GOT3 (cell line): ENCODE measurements at places on chromosomes 5 and 9.

DNA sequence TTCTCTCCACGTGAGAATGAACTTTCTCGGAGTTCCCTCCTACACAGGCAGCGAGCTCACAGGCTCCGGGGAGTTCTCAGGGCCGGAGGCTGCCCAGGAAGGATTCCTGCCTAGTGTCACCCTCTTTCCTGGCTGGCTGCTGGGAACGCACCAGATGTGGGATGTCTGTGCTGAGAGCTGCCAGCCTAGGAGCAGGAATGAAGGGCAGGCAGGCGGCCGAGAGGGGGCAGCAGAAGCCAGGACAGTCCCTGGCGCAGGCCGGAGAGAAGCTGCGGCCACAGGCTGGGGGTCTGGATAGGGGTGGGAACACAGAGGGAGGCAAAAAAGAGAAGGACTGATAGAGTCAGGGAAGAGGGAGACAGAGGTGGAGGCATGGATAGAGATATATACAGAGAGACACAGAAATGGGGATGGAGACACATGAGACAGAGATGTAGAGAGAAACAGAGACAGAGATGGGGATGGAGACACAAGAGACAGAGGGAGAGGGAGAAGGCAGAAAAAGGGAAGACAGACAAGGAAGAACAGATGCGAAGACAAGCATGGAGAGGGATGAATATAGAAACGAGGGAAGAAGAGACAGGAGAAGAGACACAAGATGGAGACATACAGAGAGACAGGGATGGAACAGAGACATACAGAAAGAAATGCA lies 25.3 kb upstream of the ENHO start:
- no peak for DNase-seq

GRCh38 chr9:101027236-101027635 lies 1.3 kb upstream of the PLPPR1 start:
- no peak for DNase-seq

- no peak for DNase-seq
These were observed 189.0 kb downstream of the PALM2AKAP2 start for GRCh38 chr9:109969011-109969410.

DNA sequence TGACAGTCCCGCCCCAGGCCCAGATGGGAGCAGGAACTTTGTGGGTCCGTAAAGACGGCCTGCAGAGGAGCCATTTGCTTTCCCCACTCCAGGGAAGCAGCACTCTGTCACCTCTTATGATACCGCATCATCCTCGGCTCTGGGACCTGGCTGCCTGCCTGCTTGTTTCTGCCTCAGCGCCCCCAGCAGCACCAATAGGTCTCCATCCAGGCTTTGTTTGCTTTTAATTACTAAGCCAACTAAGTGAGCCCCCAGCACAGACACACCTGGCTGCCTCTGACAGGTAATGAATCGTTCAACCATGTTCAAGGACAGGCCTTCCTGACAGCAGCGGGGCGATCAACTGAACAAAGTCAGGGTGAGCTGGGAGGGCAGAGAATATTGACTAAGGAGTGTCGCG lies 141.4 kb downstream of the C5orf15 start:
- no peak for DNase-seq

DNA sequence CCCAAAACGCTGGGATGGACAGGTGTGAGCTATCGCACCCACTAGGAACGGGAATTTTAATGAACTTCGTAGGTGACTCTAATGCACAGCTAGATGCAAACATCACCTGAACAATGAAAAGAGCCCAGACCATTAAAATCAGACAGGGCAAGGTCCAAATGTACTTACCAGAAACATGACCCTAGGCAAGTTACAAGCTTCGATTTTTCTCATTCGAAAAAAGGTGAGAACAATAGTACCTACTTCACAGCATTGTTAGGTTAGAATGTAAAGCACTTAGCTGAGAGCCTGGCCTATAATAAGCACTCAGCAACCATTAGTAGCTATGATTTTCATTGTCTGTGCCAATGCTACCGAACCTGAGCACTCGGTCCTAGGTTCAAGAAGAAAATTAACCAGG lies 5.8 kb upstream of the KLHL3 start:
- DNase-seq = no peak

DNA sequence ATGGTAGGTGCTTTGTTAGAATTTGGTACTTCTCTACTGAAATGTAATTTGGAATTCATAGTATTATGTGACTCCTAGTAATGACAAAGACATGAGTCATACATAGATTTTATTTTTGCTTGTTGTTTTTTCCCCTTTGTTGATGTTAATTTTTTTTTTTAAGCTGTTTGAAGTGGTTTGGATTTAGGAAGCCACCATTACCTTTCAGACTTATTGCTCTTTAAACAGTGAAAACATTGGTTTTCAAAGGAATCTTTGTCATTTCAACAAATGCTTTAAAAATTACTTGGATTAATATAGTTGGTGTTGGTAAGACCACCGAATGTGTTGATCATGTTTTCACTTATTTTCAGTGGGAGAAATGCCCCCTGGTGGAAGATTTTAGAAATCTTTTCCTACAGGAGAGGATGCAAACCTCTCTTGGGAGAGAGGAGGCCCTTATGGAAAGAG lies 170.1 kb upstream of the PITX1 start:
- DNase-seq = no peak

DNA sequence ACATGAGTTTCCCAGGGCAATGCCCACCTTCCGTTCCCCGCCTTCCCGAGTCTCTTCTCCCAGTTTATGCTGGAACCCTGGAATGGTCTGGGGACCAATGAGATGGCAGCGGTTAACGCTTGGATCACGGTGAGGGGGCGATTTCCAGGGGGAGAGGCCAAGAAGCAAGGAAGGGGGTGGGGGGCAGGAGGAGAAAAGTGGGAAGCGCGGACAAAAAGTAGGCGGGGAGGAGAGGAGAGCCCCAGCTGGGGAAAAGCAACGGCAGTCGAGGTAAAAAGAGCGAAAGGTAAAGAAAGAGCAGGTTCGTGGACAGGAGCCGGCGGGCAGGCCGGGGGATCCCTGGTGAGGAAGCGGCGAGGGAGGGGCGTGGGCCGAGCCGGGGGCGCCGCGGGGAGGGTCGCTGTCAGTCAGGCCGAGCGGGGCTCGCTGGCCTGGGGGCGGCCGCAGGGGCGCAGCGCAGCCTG lies 508 bp upstream of the SNCAIP start:
- no peak for DNase-seq

GRCh38 chr5:125595095-125595494 lies 828.1 kb upstream of the GRAMD2B start:
- no peak for DNase-seq

GRCh38 chr9:14403081-14403480 lies 89.1 kb upstream of the NFIB start:
- DNase-seq = no peak

- DNase-seq = peak; percentile 21
These were observed 680 bp downstream of the GPX8 start for GRCh38 chr5:55160493-55161209.

- DNase-seq = no peak
These were observed 188.9 kb downstream of the PDZD2 start for GRCh38 chr5:31827867-31828266.

GRCh38 chr9:71271602-71272001 lies 150.2 kb upstream of the TRPM3 start:
- DNase-seq = no peak

- no peak for DNase-seq
These were observed 91.1 kb upstream of the CER1 start for GRCh38 chr9:14813336-14814248.

DNA sequence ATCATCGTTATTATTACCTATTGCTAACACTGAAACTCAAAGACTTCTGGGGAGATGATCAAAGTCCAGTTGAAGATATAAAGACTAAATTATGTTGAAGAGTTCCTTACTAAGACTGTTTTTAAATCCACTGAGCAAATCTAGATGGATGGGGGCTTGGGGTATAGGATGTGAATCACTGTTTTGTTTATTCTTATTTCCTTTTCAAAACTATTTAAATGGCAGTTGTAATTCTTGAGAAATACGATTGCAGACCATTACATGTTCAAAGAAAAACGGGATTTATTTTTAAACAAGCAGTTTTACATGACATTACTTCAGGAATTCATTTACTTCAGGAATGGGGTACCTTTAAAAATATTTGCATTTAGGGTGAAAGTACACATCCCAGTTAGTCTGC lies 4.3 kb downstream of the RASGRF2 start:
- no peak for DNase-seq

DNA sequence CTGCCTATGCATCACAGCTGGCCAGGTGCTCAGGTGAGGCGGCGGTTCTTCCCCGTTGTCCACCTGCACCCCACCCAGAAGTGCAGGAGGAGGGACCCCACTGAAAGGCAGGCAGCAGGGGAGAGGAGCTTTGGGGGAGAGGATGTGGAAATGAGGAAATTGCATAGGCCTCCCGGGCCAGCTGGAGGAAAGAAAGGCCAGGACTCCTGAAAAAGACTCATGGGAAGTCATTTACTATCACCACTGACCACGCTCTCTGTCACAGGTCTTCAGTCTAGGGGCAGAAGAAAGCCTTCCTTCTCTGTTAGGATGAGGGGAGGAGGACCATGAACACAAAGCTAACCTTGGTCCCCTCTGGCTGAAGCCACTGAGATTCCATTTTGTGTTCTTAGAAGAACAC lies 28.1 kb downstream of the KCNMB1 start:
- DNase-seq = no peak

GRCh38 chr9:19113964-19114679 lies 11.4 kb upstream of the HAUS6 start:
- no peak for DNase-seq

DNA sequence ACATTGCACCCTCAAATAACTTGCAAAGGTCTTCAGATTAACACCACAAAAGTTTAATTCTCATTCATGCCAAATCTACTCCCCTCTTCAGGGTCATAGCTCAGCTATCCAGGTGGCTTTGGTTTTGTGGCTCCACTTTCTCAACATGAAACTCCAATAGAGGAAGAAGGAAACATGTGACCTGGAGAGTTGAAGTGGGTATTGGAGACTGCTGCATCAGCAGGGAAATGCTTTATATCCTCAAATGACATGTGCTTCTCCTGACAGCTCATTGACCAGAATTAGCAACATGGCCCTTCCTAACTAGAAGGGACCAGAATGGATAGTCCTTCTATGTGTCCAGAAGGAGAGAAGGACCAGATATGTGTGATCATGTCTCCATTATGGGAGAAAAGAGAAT lies 73.6 kb downstream of the TLR4 start:
- no peak for DNase-seq

DNA sequence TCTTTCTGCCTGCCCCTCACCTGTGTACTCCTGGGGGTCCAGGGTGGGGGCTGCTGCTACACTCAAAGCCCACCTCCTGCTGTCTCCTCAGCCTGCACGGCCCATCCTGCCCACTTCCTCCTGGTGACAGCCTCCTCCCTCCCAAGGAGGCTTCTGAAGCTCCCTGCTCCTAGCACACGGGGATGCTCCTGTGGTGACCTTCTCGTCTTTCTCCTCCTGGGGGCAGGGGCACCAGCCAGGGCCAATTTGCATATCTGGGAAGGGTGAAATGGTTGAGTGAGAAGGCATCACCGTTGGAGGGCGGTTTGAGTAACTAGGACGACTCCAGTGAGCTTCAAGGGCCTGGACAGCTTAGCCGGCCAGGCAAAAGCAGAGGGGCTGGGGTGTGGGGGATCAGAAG lies 51.9 kb upstream of the COL5A1 start:
- DNase-seq = no peak

GRCh38 chr5:141084487-141084989 lies 9.9 kb upstream of the PCDHB2 start:
- no peak for DNase-seq
